Caudate nucleus (tissue), 63 donors: ENCODE measurements at places on chromosomes 2 and 18.

DNA sequence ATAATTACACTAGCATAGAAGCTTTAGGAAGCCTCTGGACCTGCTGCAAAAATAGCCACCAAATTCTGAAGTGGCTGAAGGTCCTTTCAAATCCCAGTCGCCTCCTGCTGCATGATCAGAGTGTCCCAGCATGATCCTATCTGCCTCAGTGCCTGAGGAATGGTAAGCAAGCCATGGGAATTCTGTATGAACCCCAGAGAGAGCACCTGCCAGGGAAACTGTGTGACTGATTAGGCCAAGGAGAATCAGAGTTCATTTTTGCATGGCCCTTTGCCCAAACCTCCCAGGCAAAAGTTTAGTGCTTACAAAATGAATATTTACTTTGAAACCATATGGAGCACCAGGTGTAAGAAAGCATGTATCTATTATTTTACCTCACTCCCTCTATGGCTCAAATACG is 221.4 kb downstream of the ARL4C start:
- DNase-seq, result no peak

DNA sequence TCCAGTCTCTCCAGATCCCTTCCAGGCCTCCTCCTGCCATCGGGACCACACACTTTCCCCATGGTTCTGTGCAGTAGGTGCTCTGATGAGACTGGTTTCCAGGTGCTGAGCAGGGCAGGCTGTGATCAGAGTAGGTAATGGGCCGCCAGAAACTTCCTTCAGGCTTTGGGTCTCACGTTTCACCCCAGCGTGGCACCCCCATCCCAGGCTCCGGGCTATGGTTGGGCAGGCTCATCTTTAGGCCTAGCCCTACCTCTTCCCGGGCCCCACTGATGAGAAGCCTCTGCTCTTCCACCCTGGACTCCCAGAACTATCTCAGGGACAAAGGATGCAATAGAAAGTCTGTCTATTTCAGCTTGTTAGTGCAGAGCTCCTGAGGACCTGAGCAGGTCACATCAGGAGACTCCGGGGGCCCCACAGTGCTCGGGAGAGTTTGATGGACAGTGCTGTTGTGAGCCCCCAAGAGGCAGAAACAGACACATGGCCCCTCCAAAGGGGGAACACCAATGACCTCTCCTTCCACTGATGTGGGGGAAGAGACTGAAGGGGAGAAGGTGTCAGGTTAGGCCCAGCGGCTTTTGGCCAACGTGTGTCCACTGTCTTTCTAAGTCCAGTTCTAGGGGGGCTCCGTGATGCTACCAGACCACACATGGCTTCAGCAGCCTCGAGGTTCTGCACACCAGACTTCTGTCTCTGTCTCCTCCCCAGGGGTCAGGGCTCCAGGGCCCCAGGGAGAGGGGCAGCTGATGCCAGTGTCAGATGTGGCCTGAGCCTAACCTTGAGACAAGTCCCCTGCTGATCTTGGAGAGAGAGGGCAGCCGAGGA is 5.8 kb upstream of the PROM2 start:
- DNase-seq, result no peak

- peak; percentile 3 for DNase-seq
Measured at GRCh38 chr2:157257312-157258252, at the start of gene GALNT5. GALNT5 (plus strand) TSS chr2:157257705; CDS start chr2:157258083, 378 bp downstream.

GRCh38 chr2:70469435-70469834 is 84.2 kb downstream of the TGFA start:
- no peak for DNase-seq

- no peak for DNase-seq
Measured at GRCh38 chr2:128284037-128284441, 34.6 kb downstream of the HS6ST1 start.

DNA sequence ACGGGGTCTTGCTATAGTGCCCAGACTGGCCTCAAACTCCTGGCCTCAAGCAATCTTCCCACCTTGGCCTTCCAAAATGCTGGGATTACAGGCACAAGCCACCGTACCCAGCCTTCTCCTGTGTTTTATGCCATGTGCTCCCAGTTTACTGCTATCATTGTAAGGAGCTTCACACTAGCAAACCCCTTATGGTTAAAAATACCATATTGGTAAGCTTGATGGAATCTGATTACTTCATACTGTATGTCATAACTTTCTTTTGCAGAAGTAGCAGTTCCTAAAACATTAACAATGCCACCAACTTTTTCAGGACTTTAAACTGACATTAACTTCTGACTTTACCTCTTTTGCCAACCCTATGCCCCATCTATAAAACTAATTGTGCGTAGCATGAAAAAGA is 36.2 kb downstream of the HAT1 start:
- DNase-seq, result no peak

DNA sequence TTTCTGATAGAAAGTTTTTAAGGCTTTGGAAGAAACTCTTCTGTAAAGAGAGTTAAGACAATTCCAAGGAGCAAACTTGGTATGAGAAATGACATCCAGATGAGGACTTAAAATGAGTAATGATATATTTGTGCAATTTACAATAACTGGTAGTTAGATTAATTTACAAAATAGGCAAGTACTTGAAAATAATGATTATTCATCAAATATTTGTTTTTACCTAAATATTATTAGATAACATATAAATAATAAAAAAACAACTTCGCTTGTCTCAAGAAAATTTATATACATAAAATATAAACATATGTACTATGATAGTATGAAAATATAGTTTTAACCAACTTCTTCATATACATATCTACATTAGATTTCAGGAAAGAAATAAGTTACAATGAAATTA is 478.5 kb downstream of the TRIB2 start:
- DNase-seq, result no peak

DNA sequence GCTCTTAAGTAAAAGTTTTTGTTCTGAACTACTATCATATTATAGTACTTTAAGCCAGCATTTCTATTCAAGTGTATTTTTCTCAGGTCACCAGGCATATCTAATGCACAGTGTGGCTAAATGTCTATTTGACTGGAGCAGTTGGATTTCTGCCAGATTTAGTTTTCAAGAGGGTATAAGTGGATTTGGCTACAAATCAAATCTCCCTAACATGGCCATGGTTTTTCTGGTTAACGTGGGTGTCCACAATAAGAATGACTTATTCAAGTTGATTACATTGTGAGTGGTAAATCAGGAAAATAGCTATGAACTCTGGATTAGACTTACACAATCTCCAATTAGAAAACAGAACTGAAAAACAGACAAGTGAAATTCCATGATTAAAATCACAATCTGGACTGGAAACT is 5.7 kb upstream of the CHN1 start:
- no peak for DNase-seq

- no peak for DNase-seq
Measured at GRCh38 chr2:13052547-13052946, 335.8 kb downstream of the TRIB2 start.

GRCh38 chr2:63539416-63540162 is 48.7 kb downstream of the WDPCP start:
- DNase-seq, result no peak

GRCh38 chr2:10370390-10370789 is 67.7 kb downstream of the HPCAL1 start:
- DNase-seq, result no peak

DNA sequence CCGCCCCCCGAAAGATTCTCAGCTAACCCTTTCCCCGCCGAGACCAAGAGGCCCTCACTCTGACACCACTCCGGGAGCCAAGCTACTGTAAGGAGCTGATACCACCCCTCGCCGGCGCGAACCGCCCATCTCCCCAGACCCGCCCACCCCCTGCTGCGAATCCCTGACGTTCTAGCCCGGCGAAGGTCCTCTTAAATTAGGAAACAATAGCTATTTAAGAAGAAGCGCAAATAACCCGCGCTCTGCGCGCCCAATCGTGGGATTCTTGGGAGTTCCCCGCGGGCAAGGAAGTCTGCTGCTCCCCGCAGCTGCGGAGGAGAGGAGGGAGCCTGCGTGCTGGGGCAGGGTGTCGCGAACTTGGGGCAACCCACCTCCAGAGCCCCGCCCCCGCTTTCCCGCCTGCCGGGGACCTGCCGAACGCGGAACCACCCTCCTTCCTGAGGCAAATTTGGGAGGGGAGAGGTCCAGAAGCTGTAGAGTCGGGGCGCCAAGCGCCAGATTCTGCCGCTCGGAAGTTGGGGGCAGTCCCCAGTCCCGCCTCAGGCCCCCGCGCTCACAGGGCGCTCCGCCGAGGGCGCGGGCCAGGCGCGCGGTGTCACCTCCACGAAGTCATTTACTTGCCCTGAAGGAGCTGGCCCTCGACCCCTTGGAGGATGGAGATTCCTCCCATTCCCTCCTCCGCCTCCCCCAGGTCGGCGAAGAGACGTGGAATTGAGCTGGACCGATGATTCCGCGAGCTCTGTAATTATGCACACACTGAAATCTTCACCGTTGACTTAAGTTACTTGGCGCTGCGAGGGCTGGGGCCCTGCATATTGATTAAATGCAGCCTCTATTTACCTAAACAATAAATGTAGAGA is 8.4 kb upstream of the SP9 start:
- DNase-seq, result no peak

- no peak for DNase-seq
Measured at GRCh38 chr18:3014503-3015203, 1.7 kb upstream of the LPIN2 start.

- DNase-seq, result no peak
Measured at GRCh38 chr18:56118422-56118821, 520.0 kb downstream of the TXNL1 start.

DNA sequence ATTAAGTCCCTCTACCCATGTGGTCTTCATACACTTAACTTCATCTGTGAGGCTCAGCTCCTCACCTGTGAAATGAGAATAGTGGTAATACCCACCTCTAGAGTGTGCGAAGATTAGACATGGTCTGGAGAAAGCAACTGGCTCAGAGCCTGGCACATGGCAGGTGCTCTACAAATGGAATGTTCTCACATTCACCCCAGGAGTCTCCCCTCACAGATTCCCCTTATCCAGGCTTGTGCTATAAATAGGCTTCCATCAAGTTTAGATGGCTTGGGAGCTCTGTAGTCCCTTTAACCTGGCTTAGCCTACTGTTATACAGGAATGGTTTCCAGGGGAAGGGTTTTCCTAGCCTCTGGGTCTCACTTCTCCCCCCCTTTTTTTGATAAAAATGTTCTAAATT is 455.9 kb downstream of the RNF144A start:
- DNase-seq, result no peak

DNA sequence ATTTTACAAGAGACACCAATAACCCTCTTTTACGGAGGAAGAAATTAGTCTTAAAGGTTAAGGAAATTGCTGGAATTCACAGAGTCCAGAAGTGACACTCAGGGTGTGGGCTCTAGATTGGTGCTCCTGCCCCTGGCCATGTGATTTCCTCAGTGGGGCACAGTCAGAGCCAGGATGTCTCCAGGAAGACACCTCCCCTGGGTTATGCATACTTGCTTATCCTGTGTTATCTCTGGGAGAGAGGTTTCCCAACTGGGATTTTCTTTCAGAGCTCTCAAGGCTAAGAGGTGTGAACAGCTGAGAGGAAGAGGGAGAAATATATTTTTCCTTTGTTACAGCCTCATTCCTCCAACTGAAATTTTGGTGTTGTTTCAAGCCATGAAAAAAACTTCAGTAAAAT is 125.6 kb upstream of the CELF4 start:
- DNase-seq, result no peak

GRCh38 chr2:170567429-170567828 is 147.7 kb upstream of the SP5 start:
- DNase-seq, result no peak

DNA sequence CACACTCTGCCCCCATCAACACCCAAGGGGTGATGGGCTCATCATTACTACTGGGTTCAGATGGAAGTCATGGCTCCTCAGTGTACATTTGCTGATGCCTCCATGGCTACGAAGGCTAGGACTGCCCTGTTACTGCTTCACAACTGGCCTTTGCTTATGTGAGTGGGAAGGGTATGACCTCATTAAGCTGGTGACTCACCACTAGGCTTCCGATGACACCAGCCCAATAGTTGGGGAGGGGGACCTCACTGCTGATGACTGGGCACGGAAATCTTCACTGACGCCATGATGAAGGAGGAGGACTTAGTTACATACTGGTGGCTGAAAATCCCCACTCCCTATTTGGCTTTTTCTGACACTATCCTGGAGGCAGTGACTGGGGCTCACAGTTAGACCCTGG is 263.2 kb downstream of the CMPK2 start:
- no peak for DNase-seq

DNA sequence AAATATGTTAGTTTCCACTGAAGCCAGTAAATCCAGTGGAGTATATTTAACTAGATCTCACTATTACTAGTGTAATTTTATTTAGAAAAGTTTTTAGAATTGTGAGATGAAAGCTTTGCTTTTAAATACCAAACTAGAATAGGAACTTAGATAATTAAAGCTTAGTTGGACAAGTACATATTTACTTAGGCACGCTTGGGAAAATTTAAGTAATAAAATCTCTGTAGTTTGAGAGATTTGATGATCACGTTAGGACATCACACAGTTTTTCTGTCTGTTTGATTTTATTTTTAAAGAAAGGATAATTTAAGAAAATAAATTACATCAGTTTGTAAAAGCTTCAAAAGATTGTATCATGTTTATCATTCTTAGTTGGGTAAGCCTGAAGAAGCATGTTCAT is 140.8 kb upstream of the IL1R2 start:
- no peak for DNase-seq

DNA sequence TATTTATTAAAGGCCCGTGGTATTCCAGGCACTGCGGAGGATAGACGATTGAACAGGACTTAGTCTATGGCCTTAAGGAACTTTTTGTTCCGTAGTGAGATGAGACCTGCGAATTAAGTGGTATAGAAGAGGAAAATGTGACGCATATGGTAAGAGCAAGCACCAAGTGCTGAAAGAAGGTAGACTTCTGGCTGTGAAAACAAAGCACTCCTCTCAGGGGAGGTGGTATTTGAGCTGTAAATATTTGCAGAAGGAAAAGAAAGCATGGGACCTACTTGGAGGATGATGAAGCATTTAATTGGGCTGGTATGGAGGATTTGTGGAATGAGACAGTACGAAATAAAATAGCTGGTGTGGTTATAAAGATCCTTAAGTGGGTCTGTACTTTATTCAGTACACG is 62.5 kb downstream of the GPR39 start:
- DNase-seq, result no peak

DNA sequence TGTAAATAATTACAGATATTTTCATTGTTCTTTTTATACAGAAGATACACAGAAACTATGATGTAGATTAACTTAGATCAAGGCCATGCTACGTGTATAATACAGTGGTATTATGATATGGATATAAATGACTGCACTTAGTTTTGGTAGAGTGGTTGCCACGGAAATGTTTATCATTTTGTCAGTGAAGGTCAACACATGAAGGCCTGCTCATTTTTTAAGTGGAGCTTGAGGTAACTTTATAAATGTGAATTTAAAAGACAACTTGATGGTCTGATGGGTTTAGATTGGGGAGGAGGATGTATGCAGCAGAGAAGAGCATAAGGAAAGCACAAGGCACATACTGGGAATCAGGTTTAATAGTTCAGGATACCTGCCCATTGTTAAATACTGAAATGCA is 14.4 kb upstream of the BBS5 start:
- DNase-seq, result no peak

DNA sequence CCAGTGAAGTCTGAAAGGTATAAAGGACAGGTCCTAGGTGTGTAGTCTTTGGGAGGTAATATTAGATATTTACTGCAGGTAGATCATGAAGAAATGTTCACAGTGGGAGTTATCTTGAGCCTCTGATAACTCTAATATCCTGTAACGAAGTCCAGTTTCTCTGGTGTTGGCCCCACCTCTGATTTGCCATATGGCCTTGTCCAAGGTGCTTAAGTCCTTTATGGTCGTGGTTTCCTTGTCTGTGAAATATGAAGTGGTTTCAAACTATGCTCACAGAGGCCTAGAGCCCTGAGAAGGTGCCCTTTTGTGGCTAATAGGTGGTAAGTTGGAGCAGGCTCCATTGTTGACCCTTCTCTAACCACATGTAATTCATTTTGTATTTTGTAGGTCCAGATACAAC is 190.7 kb downstream of the ICOS start:
- no peak for DNase-seq
